ENCODE measurements at places on chromosomes 12 and 14. TPM values are rescaled to one million over a fixed set of nuclear protein-coding genes. Genes with fewer than 3 reads are reported as not detected.
A peak's percentile ranks its signal among the peaks of the same experiment; 100 is the strongest.

GRCh38 chr12:99611117-99611516, 36.4 kb upstream of the GARIN6 start:
- H3K4me1 ChIP-seq: no peaks in the 10 kb centered on the region
- no peaks in the 10 kb centered on the region for H3K27me3 ChIP-seq
- no peak overlapping the region for H3K27ac ChIP-seq
- no peaks in the 10 kb centered on the region for H3K36me3 ChIP-seq

DNA sequence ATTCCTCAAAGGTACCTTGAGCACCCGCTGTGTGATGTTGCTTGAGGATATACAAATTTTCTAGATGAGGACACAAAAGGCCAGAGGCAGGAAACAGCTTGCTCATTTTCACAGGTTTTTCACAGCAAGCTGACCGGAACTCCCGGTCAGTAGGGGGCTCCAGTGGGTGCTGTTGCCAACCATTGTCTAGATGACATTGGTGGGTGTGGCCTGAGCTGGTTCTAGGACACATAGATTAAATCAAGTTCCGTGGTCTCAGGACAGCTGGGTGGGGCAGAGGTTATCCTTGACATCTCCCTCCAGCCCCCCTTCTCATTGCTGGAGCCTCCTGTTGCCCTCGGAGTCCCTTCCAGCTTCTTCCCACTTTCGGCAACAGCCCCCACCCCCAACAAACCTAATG, 153.6 kb upstream of the FKBP4 start:
- no peak overlapping the region for H3K4me3 ChIP-seq
- no peaks in the 10 kb centered on the region for H3K36me3 ChIP-seq
- H3K27ac ChIP-seq: peak overlapping the region; percentile 88
- peaks cover 6% of the 10 kb centered on the region for H3K27me3 ChIP-seq

The PTPRB gene
- total RNA-seq: 151 TPM

GRCh38 chr14:89915114-89915878, 39.2 kb downstream of the EFCAB11 start:
- H3K27ac ChIP-seq: no peak overlapping the region
- H3K4me1 ChIP-seq: no peaks in the 10 kb centered on the region
- no peaks in the 10 kb centered on the region for H3K36me3 ChIP-seq
- peak; percentile 79 for DNase-seq

DNA sequence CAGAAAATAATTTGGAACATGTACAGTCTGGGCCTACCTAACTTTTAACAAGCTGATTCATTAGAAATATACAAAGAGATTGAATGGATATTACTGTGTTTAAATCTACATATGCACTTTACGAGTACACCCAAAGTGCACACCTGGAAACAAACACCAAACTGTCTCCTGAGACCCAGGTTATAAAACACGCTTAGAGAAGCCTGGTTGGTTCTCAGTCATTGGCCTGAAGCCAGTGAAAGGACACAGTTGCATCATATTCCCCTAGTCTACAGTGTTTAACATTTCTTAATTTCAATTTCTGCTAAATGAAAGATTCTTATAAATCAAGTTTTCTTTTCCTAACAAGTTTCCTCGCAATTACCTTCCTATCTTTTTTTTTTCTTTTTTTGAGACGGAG, 209.5 kb downstream of the FBXL14 start:
- H3K4me1 ChIP-seq: no peaks in the 10 kb centered on the region
- H3K4me3 ChIP-seq: no peak overlapping the region
- no peaks in the 10 kb centered on the region for H3K27me3 ChIP-seq

- H3K27me3 ChIP-seq: no peaks in the 10 kb centered on the region
- no peak overlapping the region for H3K4me3 ChIP-seq
- H3K4me1 ChIP-seq: no peaks in the 10 kb centered on the region
- no peak for DNase-seq
- H3K36me3 ChIP-seq: no peaks in the 10 kb centered on the region
- no peak overlapping the region for H3K27ac ChIP-seq
Measured at GRCh38 chr12:106508966-106509365, 73.8 kb upstream of the RFX4 start.

The KRT6B gene
- total RNA-seq: not detected

Data from endothelial cell of umbilical vein (primary cell).